Fibroblast of skin of right biceps (primary cell): ENCODE measurements at places on chromosomes 6 and 20.

DNA sequence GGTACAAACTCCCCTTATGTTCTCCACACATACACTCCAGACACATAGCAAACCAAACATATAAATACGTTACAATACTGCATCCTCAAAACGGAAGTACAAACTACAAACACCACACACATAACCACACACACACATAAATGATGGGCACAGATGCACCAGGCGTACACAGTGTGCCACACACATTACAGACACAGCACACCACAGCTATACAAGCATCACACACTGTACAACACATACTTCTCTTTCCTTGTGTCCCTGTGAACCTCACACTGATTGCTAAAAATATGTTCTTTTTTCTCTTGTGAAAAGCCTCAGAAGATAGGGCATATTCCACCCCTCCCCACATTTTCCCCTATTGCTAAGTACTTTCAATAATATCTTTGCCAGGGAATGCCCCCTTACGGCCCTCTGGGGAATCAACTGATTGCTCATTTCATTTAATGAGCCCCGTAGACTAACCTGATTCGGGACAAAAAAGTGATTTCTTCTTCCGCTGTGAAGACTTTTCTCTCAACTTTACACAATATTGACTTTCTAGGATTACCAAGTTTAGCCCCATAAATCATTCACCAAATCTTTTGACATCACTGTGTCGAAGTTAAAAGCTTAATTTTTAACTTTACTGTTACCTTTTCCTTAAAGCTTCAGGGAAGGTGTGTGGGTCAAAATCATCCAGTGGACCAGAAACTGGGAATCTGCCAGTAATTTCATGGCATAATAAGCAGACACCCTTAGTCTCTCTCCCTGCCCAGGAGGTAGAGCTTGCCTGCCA, at the start of gene SLC17A1:
Gene SLC17A1, minus strand, starts transcription at position 521 of the 775 bp plus-strand sequence. CDS start 1,495 bp downstream, outside the sequence.
- DNase-seq: no peak

- no peak for DNase-seq
Observed at GRCh38 chr20:15949391-15949790, 623.9 kb downstream of the KIF16B start.

DNA sequence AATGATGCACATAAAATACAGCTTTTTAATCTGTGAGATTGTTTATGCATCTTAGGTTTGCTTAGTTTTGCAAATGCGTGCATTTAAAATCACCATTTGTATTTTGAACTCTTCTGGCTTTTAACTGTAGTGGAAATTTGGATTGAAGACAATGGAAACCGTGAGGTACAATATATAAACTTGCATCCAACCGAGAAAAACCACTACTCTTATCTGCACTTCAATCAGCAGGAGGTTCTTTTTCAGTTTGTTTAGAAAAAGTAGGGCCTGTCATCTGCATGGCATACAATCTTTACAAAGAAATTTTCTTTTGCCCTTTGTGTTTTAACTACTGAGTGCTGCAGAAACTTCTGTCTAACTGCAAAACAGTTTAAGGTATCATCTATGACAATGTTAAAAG, 132.8 kb downstream of the LAMA2 start:
- DNase-seq: no peak

DNA sequence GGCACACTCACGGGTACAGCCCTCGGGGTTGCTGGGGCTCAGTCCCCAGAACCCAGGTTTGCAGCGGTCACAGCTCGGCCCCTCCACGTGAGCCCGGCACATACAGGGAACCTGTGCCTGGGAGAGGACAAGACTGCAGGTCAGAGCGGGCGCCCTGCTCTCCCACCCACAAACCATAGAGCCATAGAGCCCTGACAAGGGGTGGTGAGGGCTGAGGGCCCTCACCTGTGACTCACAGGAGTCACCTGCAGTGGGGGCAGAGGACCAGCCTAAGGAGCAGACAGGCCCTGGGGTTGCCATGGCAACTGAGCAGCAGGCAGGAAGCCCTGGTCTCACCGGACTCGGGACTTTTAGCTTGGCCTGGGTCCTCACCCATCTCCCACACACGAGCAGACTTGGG, 30.8 kb downstream of the LAMA5 start:
- no peak for DNase-seq

DNA sequence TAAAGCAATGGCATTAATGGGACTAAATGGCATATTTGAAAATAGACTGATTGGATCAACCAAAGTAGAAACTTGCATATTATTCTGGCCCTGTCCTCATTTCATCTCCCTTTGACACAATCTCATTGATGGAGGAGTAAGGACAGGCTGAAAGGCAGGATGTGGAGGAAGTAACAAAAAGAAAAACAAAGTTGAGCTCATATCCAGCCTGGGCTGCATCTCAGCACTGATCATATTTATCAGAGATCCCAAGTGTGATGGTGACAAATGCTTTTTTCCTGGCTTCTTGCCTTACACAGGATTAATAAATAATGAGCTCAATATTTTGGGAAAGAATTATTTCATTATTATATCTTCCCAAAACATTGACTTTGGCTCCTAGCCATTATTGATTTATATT, 622.7 kb downstream of the CD109 start:
- DNase-seq: no peak
